CD8-positive, alpha-beta T cell (primary cell): ENCODE measurements at places on chromosomes 6 and 20. TPM values are rescaled to one million over a fixed set of nuclear protein-coding genes. Genes with fewer than 3 reads are reported as not detected.

COL19A1 gene
- total RNA-seq, result 0.16 TPM

HLA-DRB5 gene
- 10.1 TPM for total RNA-seq

DNA sequence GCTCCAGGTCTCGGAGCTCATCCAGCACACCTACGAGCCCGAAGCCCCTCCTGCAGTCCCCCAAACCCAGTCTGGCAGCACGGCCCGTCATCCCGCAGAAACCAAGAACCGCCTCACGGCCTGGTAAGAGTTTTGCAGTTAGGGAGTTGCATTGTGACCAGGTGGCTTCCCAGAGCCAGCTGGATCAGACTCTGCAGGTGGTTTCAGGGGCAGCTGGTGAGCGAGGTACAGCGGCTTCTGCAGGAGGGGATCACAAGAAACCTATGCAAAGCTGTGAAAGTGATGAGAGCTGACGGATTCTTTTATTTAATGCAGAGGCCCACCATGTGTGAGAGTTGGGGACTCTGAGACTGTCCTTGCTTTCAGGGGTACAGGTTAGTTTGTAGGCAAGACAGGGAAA is 45.9 kb upstream of the SCGN start:
- no peak for DNase-seq

GRCh38 chr6:8085053-8085511 is 17.3 kb downstream of the EEF1E1 start:
- no peak for DNase-seq

- no peak for DNase-seq
Observed at GRCh38 chr6:26464416-26465131, 6.8 kb downstream of the BTN2A1 start.

DNA sequence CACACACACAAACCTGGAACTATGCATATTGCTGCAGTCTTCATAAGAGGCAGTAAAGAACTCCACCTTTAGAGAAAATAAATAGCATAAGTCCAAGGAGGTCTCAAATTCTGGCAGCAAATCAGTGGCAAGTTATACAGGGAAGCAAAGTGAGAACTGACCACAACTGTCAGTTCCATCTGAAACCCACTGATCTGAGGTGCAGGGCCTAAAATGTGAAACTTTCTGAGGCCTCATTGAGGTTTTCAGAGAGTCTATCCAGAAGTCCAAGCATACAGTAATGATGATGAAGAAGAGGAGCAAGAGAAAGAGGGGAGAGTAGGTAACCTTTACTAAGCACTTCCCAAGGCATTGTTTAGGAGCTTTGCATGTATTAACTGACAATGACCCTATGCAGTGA is 36.3 kb downstream of the MTFR2 start:
- no peak for DNase-seq
